ENCODE measurements at places on chromosomes 4 and X. TPM values are rescaled to one million over a fixed set of nuclear protein-coding genes. Genes with fewer than 3 reads are reported as not detected.

ASB12 gene
- not detected for total RNA-seq

RAB41 gene
- total RNA-seq, result not detected

TMPRSS11D gene
- not detected for total RNA-seq

GPC3 gene
- total RNA-seq, result 1.3 TPM

ANKRD17 gene
- 32.4 TPM for total RNA-seq

BMP3 gene
- not detected for total RNA-seq

FOXO4 gene
- total RNA-seq, result 5.2 TPM

TLR8 gene
- total RNA-seq, result 0.37 TPM

ARAP2 gene
- total RNA-seq, result 8.4 TPM

CT47B1 gene
- not detected for total RNA-seq

GRCh38 chr4:183659872-183660242 is 764 bp downstream of the TRAPPC11 start:
- no peak for DNase-seq

- DNase-seq, result no peak
Observed at GRCh38 chr4:158998624-158999023, 104.3 kb upstream of the RAPGEF2 start.

DNA sequence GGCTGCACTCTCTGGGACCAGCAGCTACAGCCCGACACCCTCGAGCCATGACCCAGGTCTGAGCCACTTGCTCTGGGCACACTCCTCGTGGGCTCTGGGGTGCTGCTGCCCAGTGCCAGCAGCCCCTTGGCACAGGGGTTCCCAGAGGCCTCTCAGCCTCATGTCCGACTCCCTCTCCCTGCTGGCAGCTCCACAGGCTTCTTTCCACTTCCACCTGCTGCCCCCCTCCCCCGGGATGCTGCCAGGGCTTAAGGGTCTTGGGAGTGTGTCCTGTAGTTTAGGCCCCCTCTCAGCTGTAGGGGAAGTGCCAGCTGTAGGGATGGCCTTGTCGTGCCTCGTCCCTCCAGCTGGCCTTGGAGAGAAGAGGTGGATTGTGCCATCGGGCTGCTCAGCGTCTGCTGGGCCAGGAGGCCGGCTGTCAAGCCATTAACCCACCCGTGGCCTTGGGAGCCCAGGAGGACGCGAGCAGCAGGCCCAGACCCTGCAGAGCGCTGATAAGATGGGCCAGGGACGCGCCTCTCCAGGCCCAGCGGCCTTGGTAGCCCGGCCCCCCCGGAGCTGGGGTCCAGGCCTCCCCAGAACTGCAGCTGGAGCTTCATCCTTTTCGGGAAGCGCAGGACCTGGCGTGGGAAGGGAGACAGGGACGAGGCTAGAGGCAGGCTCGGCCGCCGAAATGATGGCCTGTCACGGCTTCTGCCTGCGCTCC is 1.0 kb upstream of the USP27X start:
- DNase-seq, result no peak

GRCh38 chr4:244471-244870 is 60.8 kb downstream of the ZNF732 start:
- DNase-seq, result no peak

GRCh38 chrX:132775263-132775823 is 183.1 kb downstream of the HS6ST2 start:
- DNase-seq, result no peak

GRCh38 chrX:132744470-132744869 is 214.0 kb downstream of the HS6ST2 start:
- DNase-seq, result no peak

- DNase-seq, result no peak
Observed at GRCh38 chrX:68878977-68879645, 50.3 kb downstream of the EFNB1 start.

DNA sequence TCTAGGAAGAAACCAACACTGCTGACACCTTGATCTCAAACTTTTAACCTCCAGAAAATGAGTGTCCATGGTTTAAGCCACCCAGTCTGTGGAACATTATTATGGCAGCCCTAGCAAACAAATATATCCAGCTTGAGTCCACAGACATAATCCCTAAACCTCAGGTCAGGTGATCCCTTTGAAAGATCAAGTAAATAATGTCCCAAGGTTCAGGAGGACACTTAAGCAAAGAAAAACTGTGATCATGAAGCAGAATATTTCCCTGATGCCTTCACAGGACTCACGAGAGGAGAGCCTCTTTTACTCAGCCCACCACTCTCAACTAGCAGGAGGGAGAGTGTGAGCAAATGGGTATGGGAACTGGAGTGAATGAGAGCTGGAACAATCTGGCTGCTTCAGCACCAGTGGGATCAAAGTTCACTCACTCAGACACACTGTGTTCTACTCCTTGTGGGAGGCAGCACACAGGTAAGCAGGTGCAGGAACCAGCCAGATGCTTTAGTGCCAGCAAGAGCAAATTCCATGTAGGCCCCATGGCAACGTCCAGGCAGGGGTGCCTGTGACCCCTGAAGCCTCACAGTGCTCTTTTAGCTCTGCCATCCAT is 608.4 kb downstream of the RAB28 start:
- DNase-seq, result no peak

DNA sequence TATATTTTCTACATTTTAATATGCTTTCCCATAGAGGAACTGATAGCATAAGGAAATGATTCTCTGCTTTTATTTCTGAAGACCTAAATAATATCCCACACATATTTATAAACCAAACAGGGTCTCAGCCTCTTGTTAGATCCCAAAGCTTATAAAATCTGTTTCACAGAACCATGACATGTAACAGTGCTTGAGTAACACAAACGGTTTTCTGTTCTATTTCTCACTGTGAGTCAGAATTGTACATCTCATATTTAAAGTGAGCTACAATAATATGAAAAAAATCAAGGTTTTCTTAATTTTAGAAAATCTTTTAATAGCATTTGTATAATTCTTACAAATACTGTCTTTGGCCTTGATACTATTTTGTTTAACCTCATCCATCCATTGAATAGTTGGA is 51.2 kb downstream of the NR3C2 start:
- no peak for DNase-seq

DNA sequence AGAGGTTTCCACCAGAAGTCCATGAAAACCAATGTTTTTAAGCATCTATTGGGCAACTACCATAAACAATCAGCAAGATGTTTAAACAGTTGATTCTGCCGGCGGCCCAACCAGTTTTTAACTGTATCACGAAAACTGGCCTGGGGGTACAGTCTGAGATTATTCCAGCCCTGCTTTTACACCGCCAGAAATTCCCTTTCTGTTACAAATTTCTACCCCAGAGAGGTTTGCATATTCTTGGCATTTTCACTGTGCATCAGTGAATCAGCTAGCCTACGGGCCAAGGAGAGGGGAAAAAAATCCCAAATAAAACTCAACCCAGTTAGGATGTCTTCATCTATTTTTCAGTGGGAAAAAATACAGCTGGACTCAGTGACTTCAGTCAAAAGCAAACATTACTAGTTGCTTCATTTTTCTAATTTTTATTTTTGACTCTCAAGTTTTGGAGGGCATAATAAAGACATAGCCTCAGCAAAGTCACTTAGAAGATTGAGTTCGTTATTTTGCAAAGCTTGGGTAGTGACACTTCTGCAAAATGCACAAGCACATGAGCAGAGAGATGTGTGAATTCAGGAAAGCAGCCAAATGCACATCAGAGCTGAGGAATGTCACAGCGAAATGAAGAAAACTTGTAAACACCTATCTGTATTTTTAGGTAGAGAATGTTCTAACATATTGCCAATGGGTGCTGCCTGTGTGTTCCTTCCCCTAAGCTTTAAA is 167.8 kb upstream of the GK2 start:
- no peak for DNase-seq

GRCh38 chrX:48573690-48574269 is 504 bp upstream of the RBM3 start:
- peak; percentile 49 for DNase-seq

- no peak for DNase-seq
Observed at GRCh38 chr4:5893004-5893580, at the start of gene CRMP1. Gene CRMP1, minus strand, starts transcription at chr4:5893086. Its CDS starts 117 bp downstream, at chr4:5892969.

DNA sequence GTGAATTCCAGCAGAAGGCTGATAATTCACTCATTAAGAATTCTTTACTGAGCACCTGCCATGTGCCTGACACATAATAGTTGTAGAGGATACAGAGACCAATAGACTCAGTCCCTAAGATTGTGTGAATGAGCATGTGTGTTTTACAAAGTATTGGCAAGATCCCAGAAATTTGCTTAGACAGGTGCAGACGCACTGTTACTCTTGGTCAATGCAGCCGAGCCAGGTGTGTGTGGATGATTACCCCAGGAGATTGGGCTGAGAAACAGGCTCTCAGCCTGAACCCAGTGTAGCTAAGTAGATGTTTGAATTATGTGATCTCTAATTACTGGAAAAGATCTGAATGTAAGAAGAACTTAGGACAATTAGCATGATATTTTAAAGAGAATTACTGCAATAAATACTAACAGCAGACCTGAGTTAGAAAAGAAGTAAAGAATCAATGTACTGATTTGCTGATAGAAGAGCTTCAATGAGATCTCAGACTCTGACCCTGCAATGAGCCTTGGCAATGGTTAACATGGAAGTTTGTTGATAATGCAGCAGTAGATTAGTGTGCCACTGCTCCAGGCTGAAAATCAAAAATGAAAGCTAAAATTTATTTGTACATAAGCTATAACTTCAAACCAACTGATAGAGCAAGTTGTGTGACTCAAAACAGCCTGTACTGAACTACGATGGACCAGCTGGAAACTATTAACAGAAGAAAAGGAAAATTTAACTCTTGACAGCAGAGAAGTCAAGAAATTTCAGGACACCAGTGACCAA is 32.2 kb upstream of the NDST4 start:
- no peak for DNase-seq

GRCh38 chr4:122218762-122219161 is 66.6 kb downstream of the BLTP1 start:
- DNase-seq, result no peak

- DNase-seq, result peak; percentile 16
Observed at GRCh38 chr4:4260185-4260751, 12.2 kb upstream of the TMEM128 start.

DNA sequence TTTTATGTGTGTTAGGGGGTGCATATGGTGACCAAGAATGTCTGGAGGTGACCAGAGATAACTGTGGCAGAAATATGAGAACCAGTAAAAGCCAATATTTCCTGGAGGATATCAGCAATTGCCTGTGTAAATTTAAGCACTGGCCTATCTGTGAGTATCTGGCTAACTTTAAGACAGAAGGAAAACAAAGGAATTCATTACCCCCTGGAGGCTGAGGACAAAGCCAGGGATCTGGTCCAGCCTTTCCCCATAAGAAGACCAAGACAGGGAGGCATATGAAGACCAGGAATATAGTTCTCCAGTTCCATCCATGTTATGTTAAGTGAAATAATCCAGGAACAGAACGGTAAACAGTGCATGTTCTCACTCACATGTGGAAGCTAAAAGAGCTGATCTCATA is 49.2 kb downstream of the MFAP3L start:
- DNase-seq, result no peak

DNA sequence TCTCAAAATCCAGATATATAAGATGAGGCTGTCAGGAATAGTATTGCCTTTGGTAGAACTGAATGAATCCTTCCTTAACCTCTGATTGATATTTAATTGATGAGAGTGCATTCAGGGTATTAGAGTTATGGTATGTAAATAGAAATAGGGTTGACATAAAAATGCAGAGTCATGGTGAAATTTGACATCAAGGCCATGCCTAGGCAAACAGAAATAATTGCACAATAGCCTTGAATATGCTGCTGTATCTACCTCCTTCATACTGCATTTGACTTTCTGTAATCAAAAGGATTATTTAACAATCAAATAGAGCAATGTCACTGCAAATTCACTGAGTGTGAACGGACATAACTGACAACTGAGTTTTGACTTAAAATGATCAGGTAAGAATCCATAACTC is 1316.3 kb downstream of the STIM2 start:
- DNase-seq, result no peak

DNA sequence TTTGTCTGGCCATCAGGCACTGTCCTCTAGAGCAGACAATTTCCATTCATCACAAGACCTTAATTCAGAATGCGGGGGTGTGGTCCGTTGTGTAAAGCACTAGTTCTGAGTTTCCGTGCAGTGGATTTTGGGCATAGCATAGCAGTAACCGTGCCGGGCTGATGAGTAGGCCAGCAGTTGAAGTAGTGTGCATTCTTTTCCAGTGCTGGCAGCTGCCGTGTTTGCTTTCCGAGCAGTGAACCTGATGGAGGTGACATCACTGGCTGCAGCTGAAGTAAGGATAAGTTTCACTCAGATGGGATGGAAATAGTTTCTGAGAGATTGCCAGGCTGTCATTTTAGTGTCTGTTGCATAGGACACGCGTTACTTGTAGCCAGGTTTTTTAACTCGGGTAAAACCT is 107.0 kb upstream of the STIM2 start:
- peak; percentile 80 for DNase-seq

GRCh38 chr4:189178125-189178746 is 762.4 kb upstream of the FRG1 start:
- no peak for DNase-seq
